ENCODE measurements at places on chromosomes 5 and 9. TPM values are rescaled to one million over a fixed set of nuclear protein-coding genes. Genes with fewer than 3 reads are reported as not detected.

Gene POU5F2
- total RNA-seq: 0.06 TPM

Gene IL4
- not detected for total RNA-seq

Gene ANKRD20A1
- not detected for total RNA-seq

Gene ENTREP1
- 25.0 TPM for total RNA-seq

DNA sequence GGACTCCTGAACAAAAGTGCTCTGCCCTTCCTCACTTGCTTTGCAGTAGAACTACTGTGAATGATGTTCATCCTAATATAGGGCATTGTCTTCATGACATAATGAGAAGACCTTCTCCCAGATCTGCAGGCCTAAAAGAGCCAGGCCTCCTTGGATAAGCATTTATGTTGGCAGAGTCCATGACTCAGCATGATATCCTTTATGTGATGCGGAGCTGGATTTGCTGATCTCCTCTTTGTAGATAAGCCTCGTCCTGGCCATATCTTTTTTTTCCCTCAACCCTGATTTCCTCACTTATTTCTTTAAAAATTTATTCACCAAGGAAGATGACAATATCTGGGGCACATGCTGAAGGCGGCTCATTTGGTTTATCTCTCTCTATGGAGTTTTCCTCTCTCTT lies 62.4 kb upstream of the TAS2R1 start:
- no peak for DNase-seq

Gene MYOT
- total RNA-seq: not detected

- DNase-seq: peak; percentile 15
Measured at GRCh38 chr5:12861886-12862654, 957.8 kb upstream of the CTNND2 start.

DNA sequence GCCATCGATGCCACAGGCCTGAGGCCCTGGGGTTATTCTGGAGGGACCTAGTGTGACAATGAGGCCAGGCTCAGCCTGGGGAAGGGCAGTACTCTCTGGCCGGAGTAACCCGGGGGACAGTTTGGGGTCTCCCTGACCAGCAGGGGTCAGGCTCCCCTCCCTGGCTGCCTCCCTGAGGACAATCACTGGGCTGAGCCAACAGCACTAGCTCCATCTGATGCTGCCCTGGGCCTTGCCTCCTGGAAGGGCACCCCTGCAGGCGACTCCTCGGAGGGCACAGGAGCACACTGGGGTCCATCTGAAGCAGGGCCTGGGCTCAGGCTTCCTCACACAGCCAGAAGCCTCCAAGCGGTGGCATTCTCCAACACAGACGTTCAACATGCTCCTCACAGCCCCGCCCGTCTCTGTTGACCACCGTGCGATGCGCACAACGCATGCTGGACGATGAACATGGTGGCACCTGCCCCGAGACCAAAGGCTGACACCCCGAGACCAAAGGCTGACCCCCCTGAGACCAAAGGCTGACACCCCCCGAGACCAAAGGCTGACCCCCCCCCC lies 68.3 kb downstream of the ADAMTS2 start:
- no peak for DNase-seq

- no peak for DNase-seq
Measured at GRCh38 chr5:30100929-30101328, 1092.6 kb upstream of the CDH6 start.
